HFFc6 (cell line): ENCODE measurements at places on chromosomes 1 and 21.

- DNase-seq, result no peak
Measured at GRCh38 chr1:15322648-15323350, 75.8 kb downstream of the FHAD1 start.

GRCh38 chr1:226678251-226678650 is 60.8 kb downstream of the ITPKB start:
- DNase-seq, result no peak

DNA sequence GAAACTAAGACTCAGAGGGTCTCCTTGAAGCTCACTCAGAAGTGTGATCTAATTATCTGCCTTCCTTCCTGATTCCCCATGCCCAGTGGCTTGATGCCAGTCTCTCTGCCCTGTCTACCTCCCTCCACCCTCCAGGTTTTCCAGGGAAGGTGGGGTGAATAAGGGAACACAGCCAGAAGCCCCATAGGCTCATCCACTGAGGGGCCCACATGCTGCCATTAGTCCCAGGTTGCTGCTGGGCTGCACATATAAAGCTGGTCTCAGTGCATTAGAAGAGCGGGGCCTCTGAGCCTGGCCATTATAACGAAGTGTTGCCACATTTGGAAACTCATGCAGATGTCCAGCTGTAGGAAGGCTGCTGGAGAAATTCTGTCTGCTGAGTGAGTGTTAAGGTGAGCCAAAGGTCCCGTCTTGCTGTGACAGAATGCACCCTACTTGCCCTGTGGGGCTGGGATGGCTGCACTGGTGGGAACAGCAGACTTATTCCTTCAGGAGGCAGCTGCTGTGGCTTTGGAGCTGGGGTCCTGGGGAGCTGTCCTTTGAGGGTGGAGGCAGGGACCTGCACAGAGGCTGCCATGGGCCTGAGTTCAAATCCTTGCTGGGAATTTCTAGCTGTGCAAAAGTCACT is 2.9 kb downstream of the ADORA1 start:
- no peak for DNase-seq

DNA sequence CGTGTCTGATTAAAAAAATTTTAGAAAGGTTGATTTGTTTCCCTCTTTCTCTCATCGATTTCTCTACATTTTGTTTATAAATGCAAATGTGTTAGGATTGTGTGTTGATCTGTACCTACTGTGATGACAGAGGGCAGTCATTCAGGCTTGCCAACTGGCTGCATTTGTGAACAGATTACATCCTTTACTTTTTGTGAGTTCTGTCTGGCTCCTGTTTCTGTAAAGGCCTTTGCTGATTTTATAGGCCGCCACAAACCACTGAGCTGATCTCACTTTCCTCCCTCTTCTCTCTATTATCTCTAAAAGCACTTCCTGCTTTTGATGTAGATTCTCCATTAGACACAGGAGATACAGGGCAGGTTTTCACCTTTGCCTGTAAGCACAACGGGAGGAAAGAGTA is 106.8 kb downstream of the ESRRG start:
- DNase-seq, result no peak

- no peak for DNase-seq
Measured at GRCh38 chr1:150973836-150974579, 627 bp downstream of the CERS2 start.

- no peak for DNase-seq
Measured at GRCh38 chr1:110293601-110294104, 45.5 kb upstream of the RBM15 start.

- no peak for DNase-seq
Measured at GRCh38 chr1:91124989-91125417, 103.2 kb upstream of the ZNF644 start.

- no peak for DNase-seq
Measured at GRCh38 chr1:32666901-32667566, 16.0 kb downstream of the RBBP4 start.

DNA sequence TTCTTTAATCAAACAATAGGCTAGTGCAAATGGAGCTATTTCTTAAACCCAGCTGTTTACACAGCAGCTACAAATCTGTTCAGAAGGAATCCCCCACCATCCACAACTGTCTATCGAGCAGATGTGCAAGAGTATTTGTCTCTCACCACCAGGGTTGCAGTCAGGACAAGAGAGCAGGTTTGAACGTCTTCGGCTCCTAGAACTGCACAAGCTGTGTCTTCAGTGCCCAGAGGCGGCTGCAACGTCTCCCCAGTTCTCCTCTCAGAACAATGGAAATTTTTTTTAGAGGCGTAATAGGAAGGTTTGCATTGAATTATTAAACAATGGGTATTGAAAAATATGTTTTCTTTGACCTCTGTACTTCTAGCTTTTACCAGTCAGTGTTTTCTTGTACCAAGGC is 7.3 kb downstream of the OVAAL start:
- DNase-seq, result no peak

DNA sequence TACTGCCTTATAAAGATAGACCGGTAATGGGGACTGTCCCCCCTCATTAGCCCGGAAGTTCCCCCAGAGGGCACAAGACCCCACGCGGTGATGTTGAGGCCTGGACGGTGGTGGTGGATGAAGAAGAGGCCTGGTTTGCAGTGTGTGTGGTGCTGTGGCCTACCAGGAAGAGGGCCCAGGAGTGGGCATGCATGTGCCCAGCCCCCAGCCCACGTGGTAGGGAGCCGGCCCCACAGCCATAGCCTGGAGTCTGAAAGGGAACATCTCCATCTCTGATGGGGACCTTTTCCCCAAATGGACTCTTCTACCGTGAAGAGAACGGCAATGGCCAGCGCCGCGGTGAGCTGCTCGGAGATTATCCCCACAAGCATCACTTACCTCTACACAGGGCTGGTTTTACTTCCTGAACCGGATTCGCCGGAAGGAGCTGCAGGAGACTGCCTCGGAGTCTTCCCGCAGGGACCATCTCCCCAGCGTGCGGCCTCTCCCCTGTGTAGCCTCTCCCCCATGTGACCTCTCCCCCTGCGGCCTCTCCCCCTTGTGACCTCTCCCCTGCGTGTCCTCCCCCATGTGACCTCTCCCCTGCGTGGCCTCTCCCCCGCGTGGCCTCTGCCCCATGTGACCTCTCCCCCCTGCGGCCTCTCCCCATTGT is 20.6 kb downstream of the RRP1 start:
- DNase-seq, result no peak

DNA sequence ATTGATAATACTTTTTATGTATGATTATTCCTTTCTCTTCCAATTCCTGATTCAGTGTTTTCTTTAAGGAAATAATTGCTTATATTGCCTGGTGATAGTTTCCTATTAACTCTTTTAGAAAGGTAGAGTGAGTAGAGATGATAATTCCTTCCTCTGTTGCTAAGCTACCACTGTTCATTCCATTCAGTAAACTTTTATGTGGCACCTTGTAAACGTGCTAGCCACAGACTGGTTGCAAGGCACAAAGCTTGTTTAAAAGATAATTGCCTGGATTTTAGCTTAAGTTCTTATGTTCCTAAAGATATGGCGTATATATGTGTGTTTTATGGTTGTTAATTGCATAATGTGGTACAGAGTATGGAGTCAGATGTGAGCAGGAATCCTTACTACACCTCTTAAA is 3.2 kb downstream of the ZFYVE9 start:
- DNase-seq, result no peak
